ENCODE measurements at places on chromosomes 3 and 15.
A peak's percentile ranks its signal among the peaks of the same experiment; 100 is the strongest.

GRCh38 chr3:119681279-119681678 is 4.1 kb upstream of the COX17 start:
- peak; percentile 37 for DNase-seq

- no peak for DNase-seq
Measured at GRCh38 chr3:44958386-44958785, 17.6 kb downstream of the ZDHHC3 start.

DNA sequence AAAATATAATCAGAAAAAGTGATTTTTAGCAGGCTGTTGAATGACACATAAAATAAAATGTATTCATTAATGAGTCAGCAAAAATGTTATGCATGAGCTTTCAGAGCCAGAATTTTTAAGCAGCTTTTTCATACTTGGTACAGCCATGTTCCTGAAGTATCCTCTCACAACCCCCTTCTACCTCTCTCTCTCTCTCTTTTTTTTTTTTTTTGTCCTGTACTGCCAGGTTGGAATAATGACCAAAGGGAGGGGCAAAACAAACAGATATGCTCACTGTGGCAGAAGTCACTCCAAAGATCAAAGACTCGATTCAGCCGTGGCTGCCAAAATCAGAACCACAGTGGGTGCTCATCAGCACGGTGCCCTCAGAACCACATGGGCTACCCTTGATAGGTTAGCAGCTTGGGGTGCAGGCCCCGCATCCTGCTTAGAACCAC is 383.0 kb downstream of the ZBTB20 start:
- no peak for DNase-seq

DNA sequence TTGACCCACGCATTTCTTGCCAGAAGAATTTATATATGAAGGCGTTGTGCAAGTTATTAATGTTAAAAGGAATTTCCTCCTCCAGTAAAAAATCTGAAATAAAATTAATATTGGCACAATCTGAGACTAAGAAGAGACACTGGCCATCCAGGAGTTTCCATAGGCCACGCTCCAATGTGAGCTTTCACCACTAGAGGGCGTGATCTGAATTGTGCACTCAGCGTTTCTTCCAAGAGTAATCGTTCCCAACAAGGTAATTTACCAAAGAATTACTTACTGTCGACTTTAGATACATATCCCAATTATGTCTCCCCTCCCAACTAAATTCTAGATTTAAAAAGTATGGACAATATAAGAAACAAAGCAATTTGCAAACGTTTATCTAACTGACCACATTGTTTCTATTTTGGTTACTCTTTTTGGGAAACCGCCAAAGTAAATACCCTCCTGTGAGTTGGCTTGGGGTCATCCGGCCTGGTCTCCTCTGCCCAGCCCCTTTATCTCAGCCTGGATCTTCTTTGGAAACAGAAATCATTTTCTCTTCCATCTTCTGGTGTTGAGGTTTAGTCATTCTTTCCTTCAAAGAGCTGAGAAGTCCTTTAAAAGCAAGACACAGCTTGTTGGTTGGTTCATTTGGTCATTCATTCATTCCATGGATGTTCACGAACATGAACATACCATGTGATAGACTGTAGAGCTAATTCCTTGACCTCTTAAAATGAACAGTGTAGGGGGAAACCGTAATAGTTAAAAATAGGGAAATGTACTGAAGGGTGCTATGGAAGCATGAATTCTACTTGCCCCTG is 26.2 kb downstream of the POLR2M start:
- DNase-seq, result no peak

GRCh38 chr3:120276767-120277166 is 8.3 kb downstream of the GPR156 start:
- no peak for DNase-seq

DNA sequence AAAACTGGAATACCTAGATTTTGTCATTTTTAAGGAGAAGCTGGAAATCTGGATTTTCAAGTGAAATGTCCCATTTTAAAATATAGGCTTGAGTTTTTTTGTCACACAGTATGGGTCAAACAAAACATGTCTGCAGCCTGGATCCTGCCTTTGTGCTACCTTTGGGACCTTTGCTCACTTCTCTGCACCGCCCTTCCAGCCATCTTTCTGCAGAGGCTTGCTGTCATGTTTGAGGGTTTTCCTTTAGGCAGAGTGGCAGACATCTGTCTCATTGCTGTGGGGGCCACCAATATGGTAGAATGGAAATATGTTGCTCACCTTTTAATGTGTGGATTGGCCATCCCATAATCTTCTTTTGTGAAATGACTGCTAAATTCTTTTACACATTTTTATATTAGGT is 136.3 kb downstream of the EEFSEC start:
- DNase-seq, result no peak

DNA sequence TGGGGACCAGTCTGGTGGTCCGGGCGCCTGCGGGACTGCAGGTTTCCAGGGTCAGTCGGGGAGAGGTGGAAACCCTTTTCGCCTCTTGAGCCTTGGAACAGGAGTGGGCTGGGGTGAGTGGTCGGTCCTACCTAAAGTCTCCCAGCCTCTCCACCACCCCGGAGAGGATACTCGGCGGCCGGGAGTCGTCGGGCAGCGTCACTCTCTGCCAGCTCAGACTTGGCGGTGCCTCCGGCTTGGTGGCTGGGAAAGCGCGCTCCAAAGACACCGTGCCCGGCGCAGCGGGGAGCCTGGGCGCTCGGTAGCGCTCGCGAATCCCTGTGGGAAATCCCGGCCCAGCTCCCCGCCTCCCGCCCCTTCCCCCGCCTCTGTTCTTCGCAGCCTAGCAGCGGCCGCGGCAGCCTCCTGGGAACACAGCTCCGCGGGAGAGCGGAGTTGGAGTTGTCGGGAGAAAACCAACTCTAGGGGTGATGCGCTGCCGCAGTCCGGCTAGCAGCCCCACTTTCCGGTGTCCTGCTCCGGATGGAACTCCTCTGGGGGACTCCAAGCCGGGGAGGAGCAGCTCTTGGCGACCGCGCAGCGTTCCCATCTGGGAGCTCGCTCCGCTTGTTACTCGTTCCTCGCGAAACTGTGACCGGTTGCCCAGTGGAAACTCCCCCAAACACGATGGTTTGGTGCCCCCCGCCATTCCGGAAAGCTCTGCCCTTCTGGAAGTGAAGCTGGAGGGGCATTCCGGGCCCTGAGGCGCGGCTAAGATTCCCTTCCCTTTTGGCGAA is 1.4 kb downstream of the EPHB1 start:
- peak; percentile 34 for DNase-seq

- no peak for DNase-seq
Measured at GRCh38 chr3:118102737-118103136, 931.9 kb downstream of the IGSF11 start.

DNA sequence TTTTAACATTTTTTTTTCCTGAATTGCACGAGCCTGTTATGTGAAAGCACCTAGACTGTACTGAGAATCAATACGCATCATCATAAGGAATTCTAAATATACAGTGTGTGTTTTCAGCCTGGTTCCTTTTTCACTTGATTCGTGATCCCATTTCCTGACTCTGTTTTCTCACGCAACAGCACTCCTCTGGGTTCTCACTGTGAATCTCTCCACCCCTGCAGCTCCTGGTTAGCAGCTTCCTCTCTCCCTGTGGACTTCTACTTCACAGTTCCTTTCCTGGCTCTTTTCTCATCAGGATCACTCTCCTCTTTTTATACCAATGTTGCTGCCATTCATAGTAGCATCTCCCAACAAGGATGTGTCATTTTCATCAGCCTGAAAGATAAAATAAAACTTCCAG is 297.2 kb downstream of the CADM2 start:
- no peak for DNase-seq

GRCh38 chr3:61360297-61360965 is 109.2 kb upstream of the FHIT start:
- no peak for DNase-seq

DNA sequence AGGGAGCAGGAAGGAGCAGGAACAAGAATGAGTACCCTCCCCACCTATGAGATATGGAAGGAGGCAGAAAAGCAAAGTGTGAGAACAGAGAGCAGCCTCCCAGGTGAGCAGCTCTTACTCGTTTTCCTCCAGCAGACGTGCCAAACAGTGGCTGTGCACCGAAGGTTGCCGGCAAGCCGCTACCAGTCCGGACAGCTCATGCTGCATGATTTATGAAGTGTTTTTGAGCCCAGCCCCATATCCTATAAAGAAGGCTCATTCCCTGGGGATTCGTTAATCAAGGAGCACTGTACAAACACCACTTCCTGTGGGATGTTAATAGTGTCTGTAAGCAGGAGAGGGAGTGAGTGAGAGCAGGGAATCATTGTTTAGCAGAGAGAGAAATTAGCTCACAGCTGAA is 118.3 kb upstream of the FOXB1 start:
- DNase-seq, result peak; percentile 85

DNA sequence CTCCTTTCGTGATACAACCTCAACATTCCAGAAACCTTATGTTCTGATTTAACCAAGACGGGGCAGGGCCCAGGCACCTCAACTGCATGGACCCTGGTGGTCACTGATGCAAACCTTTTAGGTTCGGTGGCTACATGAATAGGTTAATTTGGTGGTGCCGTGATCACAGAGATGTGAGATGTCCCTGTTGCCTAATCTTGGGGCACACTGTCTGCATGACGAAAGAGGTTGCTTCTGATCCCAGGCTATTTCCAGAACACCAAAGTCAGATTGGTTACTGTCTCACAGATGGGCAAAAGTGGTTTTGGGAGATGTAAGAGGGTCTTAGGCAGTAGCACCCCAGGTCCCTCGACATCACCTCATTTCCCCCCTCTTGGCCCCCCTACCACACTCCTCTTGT is 4.0 kb upstream of the CCR1 start:
- no peak for DNase-seq

DNA sequence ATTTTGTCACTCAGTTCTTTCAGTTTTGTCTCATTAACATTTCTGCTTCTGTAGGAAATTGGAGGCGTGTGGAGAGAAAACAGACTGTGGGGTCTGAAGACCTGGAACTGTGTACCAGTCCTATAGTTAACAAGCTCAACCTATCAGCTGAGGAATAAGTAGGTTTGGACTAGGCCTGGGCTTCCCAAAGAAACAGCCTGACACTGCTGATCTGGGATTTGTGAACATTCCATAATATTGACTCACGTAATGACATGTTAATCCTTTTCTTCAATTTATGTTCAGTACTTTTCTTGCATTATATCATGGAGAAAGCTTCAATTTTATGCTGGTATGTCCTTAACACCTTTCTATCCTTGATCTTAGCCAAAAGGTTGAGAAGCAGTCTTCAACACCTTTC is 181.6 kb upstream of the RORA start:
- no peak for DNase-seq

GRCh38 chr3:23292432-23292831 is 89.3 kb downstream of the UBE2E2 start:
- no peak for DNase-seq

DNA sequence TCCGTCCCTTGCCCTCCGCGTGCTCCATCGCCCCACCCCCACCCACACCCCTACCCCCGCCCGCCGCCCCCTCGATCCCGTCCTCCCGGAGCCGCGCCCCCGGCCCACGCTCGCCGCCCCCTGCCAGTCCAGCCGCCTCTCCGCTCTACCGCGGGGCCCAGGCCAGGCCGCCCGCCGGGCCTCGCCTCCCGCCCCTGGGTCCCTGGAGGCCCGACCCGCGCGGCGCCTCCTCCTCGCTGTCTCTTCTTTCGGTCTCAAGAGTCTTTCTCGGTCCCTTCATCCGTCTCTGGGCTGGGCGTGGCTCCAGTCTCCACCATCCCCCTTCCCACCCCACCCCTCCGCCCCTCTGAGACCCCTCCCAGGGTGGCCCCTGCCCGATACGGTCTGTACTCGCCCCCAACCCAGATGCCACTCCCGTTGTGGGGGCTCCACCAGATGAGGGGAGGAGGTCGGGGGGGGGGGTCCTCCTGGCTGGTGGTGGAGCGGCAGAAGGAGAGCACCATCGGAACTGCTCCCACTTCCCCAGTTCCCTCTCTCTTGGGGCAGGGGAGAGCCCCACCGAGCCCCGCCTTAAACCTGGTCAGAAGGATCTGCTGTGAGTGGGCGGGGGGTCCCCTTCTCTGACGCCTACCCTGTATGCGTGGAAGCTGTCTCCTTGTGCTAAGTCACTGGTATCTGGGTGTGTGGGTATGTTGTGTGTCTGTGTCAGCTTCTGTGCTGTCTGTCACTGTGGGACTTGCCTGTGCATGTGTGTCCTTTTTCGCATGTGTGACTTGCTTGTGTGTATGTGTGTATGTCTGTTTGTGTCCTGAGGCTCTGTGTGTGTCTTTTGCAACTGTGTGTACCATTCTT is 1.0 kb downstream of the PRKCD start:
- peak; percentile 3 for DNase-seq

GRCh38 chr15:57438166-57438565 is 61.9 kb downstream of the CGNL1 start:
- no peak for DNase-seq

- peak; percentile 70 for DNase-seq
Measured at GRCh38 chr3:150080058-150080730, 109.5 kb upstream of the PFN2 start.

GRCh38 chr15:51759557-51760070 is 8.2 kb downstream of the TMOD2 start:
- peak; percentile 80 for DNase-seq

DNA sequence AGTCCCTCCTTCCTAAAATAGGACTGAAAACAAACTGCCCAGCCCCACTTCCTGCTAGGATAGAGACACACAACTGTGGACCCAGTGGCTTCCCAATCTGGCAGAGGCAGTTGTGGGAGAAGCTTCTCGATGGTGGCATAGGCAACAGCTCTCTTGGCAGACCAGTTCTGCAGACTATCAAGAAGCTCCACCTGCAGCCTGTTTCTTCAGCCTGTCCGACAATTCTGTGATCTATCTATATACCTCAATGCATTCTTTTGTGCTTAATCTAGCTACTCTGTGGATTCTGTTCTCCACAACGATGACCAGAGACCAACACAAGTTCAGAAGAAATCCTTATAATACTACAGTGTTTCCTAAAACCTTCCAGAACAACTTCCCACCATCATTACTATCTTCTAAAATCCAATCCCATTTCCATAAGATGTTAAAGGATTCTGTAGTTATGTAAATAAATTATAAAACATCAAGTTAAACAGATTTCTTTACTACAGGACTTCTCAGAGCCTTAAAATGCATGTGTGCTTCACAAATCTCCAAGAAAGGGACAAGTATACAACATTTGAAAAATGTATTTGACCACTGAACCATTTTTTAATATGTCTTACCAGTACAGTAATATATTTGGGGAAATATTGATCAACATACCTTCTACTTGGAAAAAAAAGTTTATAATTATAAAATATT is 57.7 kb downstream of the IGF2BP2 start:
- no peak for DNase-seq
